ENCODE measurements at places on chromosomes 7 and 10.
A peak's percentile ranks its signal among the peaks of the same experiment; 100 is the strongest.

GRCh38 chr10:110311357-110311949 lies 6.7 kb upstream of the SMNDC1 start:
- DNase-seq, result peak; percentile 83

DNA sequence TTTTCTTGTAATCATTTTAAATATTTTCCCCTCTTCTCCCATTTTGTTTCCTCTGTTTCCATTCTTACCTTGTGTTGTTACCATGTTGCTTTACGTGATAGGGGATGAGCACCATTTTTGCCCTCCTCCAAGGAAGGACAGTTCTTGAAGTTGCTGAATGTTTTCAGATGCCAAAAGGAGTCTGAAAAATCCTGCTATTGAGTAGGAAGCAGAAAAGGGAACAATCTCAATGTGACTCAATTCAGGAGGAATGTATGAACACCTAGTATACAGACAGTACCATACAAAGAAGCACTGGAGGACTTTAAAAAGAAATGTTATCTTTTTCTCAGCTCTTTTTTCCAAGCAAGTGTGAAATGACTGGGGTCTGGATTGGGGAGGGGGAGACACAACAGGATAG lies 5.1 kb upstream of the NAMPT start:
- no peak for DNase-seq

DNA sequence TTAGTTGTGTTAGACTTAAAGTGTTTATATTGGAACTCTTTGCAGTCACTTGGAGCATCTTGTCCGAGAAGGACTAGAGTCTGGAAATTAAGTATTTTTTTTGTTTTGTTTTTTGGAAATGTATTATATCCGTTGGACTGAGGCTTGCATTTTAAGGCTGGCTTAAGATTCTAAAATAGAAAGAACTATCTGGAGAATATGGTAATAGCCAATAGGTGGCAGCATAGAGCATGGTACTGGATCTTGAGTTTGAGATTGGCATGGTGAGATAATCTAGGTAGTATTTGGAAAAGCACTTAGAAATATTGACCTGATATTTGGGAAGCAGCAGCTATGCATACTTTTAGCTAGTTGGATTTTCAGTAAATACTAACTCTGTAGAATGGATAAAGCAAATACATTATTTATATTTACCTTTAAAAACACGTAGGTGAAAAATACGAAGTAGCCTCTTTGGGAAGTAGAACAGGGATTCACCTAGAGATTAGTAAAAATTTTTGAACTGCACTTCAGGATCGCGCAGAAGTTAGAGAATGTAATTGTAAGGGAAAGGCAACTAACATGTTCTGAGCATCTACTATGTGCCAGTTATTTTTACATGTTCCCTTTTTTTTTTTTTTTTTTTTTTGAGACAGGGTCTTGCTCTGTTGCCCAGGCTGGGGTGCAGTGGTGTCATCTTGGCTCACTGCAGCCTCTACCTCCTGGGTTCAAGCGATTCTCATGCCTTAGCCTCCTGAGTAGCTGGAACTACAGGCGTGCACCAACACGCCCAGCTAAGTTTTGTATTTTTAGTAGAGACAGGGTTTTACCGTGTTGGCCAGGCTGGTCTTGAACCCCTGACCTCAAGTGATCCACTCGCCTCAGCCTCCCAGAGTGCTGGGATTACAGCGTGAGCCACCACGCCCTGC lies 78.6 kb downstream of the LCOR start:
- DNase-seq, result peak; percentile 70

GRCh38 chr10:48490571-48490940 lies 114.3 kb downstream of the ARHGAP22 start:
- DNase-seq, result no peak

GRCh38 chr7:140940898-140941297 lies 16.2 kb upstream of the BRAF start:
- no peak for DNase-seq

- no peak for DNase-seq
Observed at GRCh38 chr10:24661376-24661775, 62.3 kb downstream of the ARHGAP21 start.

DNA sequence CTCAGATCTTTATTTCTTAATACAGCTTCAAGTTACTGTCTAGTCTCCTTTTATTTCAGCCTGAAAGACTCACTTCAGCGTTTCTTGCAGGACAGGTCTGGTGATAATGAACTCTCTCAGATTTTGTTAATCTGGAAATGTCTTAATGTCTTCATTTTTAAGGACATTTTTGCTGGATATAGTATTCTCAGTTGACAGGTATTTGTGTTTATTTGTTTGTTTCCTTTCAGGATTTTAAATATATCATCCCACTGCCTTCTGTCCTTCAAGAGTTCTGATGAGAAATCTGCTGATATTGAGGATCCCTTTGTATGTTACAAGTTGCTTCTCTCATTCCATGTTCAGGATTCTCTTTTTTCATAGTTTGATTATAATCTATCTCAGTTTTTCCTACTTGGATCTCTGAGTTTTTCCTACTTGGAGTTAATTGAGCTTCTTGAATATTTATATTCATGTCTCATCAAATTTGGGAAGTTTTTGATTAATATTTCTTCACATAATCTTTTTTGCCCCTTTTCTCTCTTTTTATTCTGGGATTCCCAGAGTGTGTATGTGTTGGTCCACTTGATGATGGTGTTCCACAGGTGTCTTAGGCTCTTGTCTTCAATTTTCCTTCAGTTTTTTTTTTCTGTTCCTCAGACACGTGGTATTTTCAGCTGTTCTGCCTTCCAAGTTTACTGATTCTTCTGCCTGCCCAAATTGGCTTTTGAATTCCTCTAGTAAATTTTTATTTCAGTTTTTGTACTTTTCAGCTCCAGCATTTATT lies 49.9 kb downstream of the PTEN start:
- DNase-seq, result no peak

- peak; percentile 57 for DNase-seq
Observed at GRCh38 chr7:2508327-2509215, 11.0 kb upstream of the LFNG start.

DNA sequence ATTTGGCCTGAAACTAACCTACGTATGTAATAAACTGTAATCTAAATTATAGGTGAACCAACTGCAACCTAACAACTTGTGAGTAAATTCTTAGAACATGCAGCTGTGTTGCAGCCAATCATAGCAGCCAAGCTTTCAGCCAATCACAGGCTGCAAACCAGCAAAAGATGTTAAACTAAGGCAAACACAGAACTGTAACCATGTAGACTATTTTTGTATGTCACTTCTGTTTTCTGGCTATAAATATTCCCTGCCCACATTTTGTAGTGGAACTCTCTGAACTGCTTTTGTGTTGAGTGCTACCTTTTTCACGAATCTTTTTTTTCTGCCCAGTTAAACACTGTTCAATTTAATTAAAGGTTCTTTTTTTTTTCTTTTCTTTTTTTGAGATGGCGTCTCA lies 28.2 kb upstream of the ZPBP start:
- DNase-seq, result no peak

- DNase-seq, result no peak
Observed at GRCh38 chr10:5385224-5385623, 19.4 kb downstream of the TUBAL3 start.

DNA sequence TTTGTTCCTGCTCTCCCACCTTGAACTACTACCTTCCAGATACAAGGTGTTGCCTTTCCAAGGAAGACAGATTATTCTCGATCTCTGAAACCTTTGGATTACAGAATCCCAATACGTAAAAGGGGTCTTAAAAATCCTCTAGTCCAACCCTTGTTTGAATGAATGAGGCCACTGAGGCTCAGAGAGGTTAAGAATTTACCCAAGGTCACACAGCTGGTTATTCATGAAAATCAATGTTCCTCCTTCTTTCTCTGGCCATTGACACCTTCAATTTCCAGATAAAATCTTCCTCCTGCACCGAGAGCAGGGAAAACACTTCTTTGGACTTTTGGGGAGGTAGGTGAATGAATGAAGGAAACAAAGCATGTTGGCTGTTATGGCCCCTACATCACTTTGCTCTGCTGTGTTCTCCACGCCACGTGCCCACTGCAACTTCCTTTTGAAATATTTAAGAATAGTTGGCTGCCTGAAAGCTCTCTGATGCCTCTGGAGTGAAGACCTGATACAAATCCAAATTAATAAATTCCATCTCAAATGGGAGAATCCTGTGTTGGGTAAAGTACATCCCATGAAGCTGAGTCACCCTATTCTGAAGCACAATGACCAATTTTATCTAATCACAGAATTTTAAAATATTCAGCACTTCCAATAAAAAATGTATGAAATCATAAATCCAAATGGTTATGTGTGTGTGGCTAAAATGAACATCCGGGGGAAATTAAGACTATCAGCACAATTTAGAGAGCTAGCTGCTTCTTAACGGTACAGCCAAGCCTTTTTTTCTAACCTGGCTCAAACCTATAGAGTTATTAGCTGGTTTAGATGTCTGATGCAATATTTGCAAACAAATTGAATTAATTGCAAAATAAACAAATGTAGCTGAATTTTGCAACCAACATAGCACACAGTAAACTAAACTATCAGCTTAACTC lies 7.3 kb downstream of the SVIL start:
- DNase-seq, result peak; percentile 31

- peak; percentile 89 for DNase-seq
Observed at GRCh38 chr10:79176949-79177602, 108.3 kb downstream of the ZMIZ1 start.

DNA sequence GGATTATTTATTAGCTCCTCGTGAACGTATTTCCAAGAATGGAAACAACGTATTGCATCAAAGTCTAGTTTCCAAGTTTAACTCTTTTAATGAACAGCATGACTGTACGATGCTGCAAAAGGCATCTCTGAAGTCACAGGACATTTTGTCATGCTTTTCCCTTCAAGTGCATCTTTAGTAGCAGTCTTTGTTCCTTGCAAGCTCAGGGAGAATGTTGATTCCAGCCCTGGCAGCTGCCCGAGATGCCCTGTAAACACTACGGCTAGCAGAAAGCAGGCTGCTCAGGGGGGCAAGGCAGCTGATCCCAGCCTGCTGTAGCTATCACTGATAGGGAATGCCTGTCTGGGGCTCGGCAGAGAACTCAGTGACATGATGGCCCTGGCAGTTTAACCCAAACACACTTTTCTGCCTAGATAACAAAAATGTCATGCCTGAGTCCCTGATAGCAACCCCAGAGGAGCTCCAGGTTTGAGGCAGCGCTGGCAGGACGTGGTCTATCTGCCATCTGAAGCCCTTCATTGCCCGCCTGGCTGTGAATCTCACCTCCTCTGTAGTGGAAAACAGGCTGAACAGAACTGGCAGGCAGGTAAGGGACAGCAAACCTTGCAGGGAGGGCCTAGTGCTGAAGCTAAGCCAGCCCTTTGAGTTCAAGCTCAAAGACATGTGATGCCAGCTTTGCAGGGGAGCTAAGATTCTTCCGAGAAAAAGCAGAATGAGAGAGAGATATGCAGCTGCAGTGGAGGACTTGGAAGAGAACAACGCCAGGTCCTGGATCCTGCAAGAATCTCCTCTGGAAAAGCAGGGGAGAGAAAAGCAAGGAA lies 264.6 kb downstream of the SNX10 start:
- no peak for DNase-seq

DNA sequence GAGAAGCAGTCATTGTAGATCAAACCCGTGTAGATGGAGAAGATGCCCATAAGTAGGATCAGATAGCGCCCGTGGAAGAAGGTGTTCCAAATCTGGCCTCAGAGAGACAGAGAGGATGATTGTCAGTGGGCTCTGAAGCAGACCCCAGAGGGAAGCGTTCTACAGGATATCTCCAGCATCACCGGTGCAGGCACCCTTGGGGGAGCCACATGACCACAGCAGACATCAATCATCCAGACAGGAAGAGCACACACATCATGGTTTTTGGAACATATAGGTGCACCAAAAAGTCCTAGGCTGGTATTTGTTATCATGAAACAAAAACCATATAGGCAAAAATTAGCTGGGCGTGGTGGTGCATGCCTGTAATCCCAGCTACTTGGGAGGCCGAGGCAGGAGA lies 44.0 kb upstream of the SVOPL start:
- DNase-seq, result no peak

Measured in dermis blood vessel endothelial cell (primary cell).